ENCODE measurements at places on chromosomes 6 and 20.

DNA sequence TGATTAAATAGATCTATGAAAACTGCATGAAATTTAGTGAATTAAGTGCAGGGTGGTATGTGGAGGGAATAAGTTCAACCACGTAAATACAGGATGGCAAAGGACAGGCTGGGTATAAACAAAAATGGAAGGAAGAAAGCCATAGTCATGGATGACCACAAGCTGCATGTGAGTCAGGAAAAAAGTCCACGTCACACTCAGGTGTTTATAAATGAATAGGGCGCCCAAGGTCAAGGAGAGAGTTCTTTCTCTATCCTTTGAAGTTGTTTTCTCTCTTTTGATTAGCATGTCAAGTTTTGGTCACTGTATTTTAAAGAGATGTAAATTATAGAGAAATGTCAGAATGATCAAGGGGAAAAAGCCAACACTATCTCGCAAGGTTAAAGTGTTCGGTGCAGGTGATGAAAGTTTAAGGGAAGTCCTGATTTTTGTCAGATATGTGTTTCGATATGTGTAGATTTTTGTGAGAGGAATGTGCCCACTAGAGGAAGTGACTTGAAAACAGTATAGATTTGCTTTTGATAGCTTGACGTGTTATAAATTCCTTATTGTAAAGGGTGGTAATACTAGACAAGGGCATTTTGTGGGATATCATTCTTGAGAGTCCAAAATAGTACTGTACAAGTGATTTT is 58.7 kb downstream of the MAP3K4 start:
- DNase-seq, result no peak

DNA sequence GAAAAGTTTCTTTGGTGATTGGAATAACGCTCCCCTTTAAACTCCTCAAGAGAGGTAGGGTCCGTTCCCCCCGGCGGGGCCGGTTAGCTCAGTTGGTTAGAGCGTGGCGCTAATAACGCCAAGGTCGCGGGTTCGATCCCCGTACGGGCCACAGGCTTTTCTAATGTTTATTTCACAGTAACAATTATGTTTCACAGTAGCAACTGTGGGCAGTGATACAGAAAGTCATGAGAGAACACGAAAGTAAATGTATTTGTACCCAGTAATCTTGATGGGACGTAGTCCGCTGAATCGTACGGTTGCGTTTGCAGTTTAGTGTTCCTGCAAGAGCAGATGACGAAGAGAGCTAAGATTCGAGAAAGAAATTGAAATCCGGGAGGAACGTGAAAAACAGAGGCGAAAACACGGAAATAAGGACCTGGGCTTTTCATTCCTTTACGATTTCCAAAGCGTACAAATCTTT is 505.5 kb downstream of the PRIM2 start:
- no peak for DNase-seq

- no peak for DNase-seq
Measured at GRCh38 chr6:150139533-150139932, 3.3 kb upstream of the PPP1R14C start.

- no peak for DNase-seq
Measured at GRCh38 chr20:61966492-61967244, 99.0 kb downstream of the TAF4 start.

GRCh38 chr6:84356907-84357306 is 129.5 kb upstream of the CEP162 start:
- DNase-seq, result no peak

DNA sequence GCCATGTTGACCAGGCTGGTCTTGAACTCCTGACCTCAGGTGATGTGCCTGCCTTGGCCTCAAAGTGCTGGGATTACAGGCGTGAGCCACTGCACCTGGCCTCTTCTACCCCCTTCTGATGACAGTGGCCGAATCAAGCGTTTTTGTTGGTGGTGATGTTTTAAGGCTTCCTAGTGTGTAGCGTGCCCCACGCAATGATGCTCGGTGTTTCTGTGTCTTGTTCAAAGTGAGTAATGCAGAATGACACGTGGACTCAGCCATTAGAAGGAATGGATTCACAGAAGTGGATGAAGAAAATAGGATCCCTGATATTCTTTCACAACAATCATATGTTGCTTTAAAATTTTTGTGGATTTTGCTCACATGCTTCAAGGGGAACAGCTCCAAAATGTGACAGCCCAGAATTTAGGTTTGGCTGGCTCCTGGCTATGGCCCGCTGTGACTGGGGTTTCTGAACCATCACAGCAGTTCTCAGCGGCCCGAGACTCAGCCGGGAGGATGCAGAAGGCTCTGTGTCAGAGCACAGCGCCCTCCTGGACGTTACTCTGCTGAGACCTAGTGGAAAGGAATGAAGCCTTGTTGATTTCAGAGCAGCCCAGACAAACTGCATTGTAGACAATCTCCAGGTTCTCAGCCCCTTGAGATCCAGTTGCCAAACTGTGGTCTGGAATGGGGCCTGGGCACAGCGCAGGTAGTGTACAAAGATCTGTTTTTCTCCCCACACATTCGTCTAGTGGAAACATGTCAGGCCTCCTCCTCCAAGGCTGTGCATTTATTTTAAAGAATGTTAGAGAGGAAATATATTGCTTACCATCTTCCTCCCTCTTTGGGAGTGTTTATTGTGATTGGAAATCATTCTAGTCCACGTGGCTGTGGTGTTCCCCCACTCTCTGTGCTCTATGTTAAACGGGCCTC is 57.6 kb upstream of the TIAM2 start:
- no peak for DNase-seq

DNA sequence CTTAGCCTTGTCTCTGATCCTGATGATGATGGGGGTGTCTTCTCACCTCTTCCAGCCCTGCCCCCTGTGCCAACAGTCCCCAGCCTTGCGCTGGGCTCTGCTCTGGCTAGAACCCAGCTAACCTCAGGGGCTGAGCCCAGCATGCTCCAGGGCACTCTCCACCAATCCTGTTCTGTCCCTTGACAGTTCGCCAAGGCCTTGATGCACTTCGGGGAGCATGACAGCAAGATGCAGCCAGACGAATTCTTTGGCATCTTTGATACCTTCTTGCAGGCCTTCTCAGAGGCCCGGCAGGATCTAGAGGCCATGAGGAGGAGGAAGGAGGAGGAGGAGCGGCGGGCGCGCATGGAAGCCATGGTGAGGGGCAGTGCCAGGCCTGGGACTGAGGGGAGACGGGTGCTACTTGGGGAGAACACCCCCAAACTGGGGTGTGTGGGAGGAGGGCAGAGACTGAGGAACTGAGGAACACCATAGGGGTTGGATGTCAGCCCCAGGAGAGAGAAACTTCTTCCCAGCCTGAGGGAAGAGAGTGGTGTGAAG is 33.1 kb downstream of the MOCS1 start:
- no peak for DNase-seq

DNA sequence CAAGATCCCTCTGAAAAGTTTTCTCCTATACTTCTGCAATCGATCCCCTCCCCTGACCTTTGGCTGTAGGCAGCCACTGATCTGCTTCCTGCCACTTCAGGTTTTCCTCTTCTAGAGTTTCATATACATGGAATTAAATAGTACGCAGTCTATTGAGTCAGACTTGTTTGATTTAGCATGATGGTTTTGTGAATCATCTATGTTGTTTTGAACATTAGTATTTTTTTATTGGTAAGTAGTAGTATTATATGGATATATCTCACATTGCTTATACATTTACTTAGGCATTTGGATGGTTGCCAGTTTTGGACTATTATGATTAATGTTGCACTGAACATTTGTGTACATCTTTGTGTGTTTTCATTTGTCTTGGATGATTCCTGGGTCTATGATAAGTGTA is 518.0 kb downstream of the CD109 start:
- DNase-seq, result no peak

- no peak for DNase-seq
Measured at GRCh38 chr20:24118441-24119175, 130.0 kb upstream of the GGTLC1 start.
